ENCODE measurements at places on chromosomes 16 and 17.

GRCh38 chr17:18218756-18219415 is 6.5 kb upstream of the LLGL1 start:
- no peaks in the 10 kb centered on the region for H3K36me3 ChIP-seq
- no peak for DNase-seq
- no peaks in the 10 kb centered on the region for H3K4me1 ChIP-seq
- no peak overlapping the region for H3K27ac ChIP-seq
- H3K4me3 ChIP-seq: no peak overlapping the region

DNA sequence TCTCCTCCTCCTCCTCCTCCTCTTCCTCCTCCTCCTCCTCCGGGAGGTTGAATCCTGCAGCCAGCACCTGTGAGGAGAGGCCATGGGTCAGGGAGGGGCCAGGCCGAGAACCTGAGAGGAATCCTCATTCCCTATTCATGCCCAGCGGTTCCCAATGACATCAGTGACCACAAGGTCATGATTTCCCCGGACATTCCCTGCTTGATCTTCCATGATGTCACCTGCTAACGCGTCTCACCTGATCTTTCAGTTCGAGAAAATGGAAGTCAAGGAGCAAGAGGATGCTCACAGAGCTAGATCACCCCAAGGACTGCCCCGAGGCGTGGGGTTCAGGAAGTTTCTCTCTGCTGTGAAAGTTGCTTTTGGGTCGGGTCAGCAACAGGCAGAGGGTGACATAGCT is 5.4 kb downstream of the APOBR start:
- H3K4me1 ChIP-seq: peaks cover 16% of the 10 kb centered on the region
- H3K4me3 ChIP-seq: no peak overlapping the region
- H3K27ac ChIP-seq: no peak overlapping the region
- H3K27me3 ChIP-seq: no peaks in the 10 kb centered on the region
- no peaks in the 10 kb centered on the region for H3K36me3 ChIP-seq

DNA sequence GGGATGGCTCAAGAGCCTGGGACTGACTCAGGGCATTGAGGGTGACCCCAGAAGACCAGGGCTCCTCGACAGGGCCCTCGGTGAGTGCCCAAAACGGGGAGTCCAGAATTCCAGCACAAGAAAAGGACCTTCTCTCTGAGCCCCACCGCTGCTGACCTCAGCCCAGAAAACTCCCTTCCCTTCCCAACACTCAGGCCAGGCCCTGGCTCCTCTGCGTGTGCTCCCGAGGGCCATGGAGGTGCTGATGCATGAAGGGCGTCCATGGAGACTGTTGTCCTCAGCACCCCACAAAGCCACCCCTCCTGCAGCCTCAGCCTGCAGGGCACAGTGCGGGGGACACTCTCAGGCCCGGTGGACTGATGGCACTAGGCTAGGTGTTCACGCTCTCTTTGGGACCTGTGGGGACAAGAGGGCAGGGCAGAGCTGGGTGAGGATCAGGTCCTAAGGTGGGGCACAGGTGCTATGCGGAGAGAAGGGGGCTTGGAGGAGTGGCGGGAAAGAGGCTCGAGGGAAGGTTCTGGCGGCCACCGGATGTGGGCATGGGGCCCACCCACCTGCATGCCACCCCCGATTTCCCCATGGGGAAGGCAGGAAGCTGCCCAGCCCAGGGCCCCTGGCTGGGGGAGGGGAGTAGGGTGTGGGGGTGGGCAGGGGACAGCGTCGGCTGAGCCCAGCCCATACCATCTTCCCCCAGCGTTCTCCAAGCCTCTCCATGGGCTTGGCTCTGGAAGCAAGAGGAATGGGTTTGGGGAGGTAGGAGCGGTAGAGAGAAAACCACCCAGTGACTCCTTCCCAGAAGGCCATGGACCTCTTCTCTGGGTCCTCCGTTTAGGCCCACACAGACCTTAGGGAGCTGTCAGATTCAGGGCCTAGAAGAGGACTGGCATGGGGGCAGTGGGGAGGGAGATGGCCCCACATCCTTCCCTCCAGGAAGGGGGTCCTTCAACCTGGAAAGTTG is 4.5 kb upstream of the TSPOAP1 start:
- peak overlapping the region; percentile 97 for H3K4me3 ChIP-seq
- no peaks in the 10 kb centered on the region for H3K27me3 ChIP-seq
- peak overlapping the region; percentile 100 for H3K27ac ChIP-seq
- no peak for DNase-seq
- peaks cover 24% of the 10 kb centered on the region for H3K36me3 ChIP-seq

DNA sequence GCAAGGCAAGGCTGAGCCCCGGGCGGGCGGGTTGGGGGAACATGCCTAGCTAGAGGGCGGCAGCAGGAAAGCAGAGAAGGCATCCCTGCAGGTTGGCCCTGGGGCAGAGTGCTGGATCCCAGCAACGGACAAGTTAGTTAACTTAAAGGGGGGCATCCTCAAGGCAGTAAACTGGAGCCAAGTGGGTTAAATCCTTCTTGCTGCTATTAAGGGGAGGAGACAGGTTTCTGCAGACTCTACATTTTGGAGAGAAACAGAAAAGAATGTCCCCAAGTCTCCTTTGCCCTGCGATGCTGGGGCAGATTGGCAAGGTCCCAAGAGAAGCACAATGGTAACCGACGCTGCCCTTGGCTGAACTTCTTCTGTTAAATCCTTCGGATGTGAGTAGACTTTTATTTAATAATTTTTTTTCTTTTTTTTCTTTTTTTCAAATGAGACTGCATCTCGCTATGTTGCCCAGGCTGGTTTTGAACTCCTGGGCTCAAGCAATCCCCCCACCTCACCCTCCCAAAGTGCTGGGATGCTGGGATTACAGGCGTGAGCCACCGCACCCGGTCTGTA is 14.0 kb downstream of the ATP5PD start:
- no peaks in the 10 kb centered on the region for H3K36me3 ChIP-seq
- no peak for DNase-seq
- H3K4me3 ChIP-seq: peak overlapping the region; percentile 94
- H3K4me1 ChIP-seq: peaks cover 26% of the 10 kb centered on the region

DNA sequence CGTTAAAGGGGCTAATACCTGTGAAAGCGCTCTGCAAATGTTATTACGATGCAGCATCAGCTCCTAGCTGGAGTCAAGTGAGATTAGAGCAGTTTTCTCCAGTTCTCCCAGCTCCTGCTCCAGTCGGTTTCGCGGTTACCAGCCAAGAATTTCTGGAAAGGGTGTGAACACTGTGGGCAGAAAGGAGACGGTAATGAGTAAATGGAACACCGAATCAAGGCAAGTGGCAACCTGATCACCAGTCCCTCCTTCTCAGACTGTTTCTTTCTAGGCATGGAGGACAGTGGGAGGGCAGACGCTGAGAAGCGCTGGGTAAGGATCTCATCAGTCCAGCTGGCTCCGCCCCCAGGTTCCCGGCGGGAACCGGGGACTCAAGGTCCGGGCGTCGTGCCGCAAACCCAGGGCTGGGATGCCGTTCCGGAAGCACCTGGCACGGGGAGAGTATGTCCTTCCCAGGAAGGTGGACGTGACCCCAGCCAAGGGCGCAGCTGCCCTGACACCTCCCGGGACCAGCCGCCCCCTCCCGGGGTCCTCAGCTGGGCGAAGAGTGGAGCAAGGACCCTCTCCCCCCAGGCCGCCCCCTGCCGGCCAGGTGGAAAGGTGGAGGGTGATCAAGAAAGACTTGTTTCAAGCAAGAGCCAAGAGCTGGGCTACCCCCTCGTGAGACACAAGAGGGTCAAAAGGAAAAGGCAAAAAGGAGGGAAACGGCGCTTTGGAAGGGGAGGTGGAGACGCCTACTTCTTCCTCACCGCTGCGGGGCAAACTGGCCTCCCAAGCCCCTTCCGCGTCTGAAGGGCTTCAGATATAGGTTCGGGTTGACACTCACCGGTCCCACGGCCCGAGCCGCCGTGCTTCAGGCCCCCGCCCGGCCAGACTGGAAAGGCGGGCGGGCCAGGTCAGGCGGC is 481 bp downstream of the MYO19 start:
- no peak for DNase-seq
- H3K4me1 ChIP-seq: peaks cover 14% of the 10 kb centered on the region
- peak overlapping the region; percentile 98 for H3K27ac ChIP-seq
- peak overlapping the region; percentile 92 for H3K4me3 ChIP-seq

- no peaks in the 10 kb centered on the region for H3K36me3 ChIP-seq
- H3K4me3 ChIP-seq: no peak overlapping the region
- peaks cover 8% of the 10 kb centered on the region for H3K27me3 ChIP-seq
- H3K27ac ChIP-seq: no peak overlapping the region
- peaks cover 16% of the 10 kb centered on the region for H3K4me1 ChIP-seq
Observed at GRCh38 chr16:11639925-11640899, 28.0 kb upstream of the SNN start.

Data from memory B cell (primary cell).